ENCODE measurements at places on chromosomes 4 and X. TPM values are rescaled to one million over a fixed set of nuclear protein-coding genes. Genes with fewer than 3 reads are reported as not detected.

- peak; percentile 63 for DNase-seq
- H3K36me3 ChIP-seq = no peaks in the 10 kb centered on the region
- H3K27me3 ChIP-seq = no peaks in the 10 kb centered on the region
- H3K4me1 ChIP-seq = peaks cover 13% of the 10 kb centered on the region
- no peak overlapping the region for H3K27ac ChIP-seq
Observed at GRCh38 chr4:110484029-110484428, 8.1 kb downstream of the ENPEP start.

DNA sequence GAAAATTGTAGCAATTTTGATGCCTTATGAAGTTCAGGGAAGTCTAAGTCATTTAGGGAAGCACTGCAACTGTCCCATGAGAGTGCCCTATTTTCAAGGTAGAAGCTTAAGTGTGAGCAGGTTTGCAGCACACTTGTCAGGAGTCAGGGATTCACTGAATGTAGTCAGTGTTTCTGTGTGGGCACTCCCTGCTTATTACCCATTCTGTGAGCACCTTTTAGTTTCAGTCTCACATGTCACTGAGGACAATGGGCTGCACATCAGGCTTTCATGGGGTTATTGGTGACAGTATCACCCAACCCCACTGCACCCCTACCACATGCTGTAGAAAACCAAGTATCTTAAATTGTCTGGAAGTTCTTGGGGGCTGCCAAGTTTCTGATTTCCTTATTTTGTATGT, 2.9 kb upstream of the CCNG2 start:
- no peak overlapping the region for H3K4me3 ChIP-seq
- H3K36me3 ChIP-seq = no peaks in the 10 kb centered on the region
- no peaks in the 10 kb centered on the region for H3K27me3 ChIP-seq
- peaks cover 35% of the 10 kb centered on the region for H3K4me1 ChIP-seq
- DNase-seq = no peak

DNA sequence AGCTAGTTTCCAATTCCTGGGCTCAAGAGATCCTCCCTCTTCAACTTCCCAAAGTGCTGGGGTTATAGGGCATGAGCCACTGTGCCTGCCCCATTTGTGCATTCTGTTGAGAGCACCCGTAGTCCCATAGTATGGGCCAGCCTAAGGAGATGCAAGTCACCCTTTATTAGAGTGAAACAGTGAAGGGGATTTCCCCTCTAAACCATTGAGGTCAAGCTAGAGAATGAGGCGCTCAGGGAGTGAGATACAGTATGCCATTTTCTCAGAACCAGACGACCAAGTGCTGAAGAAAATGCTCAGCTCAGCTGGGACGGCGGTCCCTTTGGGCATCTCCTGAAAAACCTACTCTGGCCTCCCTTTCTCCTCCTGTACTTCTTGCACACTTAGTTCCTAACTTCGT, 18.7 kb downstream of the RNF4 start:
- peak overlapping the region; percentile 22 for H3K27ac ChIP-seq
- no peak overlapping the region for H3K4me3 ChIP-seq
- peaks cover 23% of the 10 kb centered on the region for H3K36me3 ChIP-seq
- H3K27me3 ChIP-seq = no peaks in the 10 kb centered on the region
- peaks cover 57% of the 10 kb centered on the region for H3K4me1 ChIP-seq

DNA sequence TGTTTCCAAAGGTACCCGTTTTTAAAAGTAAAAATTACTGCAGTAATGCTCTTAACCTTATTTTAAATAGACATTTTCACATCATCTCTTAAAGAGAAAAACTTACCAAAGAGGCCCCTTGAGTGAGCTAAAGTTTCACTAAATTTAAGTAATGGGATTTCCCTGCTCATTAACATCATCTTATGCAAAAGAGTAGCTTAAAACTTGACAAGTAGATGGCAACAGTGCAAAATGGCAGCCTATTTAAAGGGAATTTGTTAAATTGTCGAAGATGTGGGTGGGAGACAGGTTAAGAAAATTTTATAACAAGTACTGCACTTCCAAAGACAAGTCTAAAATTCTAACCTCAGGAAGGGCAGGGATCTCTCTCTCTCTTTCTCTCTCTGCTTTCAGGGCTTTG, 271.7 kb upstream of the LDB2 start:
- DNase-seq = no peak
- no peak overlapping the region for H3K27ac ChIP-seq
- H3K36me3 ChIP-seq = no peaks in the 10 kb centered on the region
- H3K4me1 ChIP-seq = no peaks in the 10 kb centered on the region
- no peaks in the 10 kb centered on the region for H3K27me3 ChIP-seq

GRCh38 chr4:112889619-112890527, 159.6 kb upstream of the ANK2 start:
- peaks cover 4% of the 10 kb centered on the region for H3K4me1 ChIP-seq
- H3K27me3 ChIP-seq = no peaks in the 10 kb centered on the region
- H3K4me3 ChIP-seq = peak overlapping the region; percentile 42
- DNase-seq = peak; percentile 23
- H3K36me3 ChIP-seq = no peaks in the 10 kb centered on the region

- no peaks in the 10 kb centered on the region for H3K27me3 ChIP-seq
- no peak for DNase-seq
- no peak overlapping the region for H3K4me3 ChIP-seq
- no peaks in the 10 kb centered on the region for H3K36me3 ChIP-seq
Observed at GRCh38 chrX:39551762-39552161, 546.0 kb downstream of the BCOR start.

DNA sequence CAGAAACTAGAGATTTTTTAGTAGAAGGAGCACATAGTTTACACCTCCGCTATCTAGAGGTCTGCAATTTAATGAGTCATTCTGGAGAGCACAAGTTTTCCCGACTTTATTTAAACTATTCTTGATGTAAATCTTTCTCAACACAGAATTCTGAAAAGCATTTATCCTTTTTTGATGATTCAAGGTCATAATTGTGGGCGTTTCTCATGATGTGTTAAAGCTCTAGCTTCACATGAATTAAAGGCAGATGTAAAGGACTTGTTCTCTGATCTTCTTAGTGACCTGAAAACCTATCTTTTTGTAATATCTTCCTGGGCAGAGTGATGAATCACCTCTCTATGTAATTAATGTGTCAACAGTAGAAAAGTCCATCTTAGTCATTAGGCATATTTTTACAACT, 128.8 kb downstream of the COMMD8 start:
- DNase-seq = no peak
- no peaks in the 10 kb centered on the region for H3K4me1 ChIP-seq
- no peaks in the 10 kb centered on the region for H3K36me3 ChIP-seq
- H3K27me3 ChIP-seq = no peaks in the 10 kb centered on the region
- H3K4me3 ChIP-seq = no peak overlapping the region

GRCh38 chrX:15559227-15559626, 41.5 kb downstream of the ACE2 start:
- H3K4me3 ChIP-seq = no peak overlapping the region
- no peaks in the 10 kb centered on the region for H3K36me3 ChIP-seq
- no peaks in the 10 kb centered on the region for H3K27me3 ChIP-seq
- no peaks in the 10 kb centered on the region for H3K4me1 ChIP-seq
- no peak overlapping the region for H3K27ac ChIP-seq

DNA sequence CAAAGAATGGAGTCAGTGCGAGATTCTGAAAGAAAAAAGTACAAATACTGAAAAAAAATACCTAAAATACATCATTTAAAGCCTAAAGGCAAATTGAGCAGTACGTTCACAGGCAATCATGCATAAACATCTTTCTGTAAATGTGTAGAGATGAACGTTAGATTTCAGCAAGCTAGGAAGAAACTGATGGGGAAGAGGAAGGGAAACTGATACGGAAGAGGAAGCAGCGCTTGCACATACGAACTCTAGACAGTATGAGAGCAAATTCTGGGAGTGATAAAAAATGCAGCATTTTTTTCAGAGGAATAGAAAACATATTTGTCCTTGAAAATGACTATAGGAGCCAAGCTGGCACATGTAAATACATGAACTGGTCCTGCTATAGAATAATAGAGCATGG, 9.4 kb downstream of the ANKRD50 start:
- H3K4me1 ChIP-seq = no peaks in the 10 kb centered on the region
- no peak overlapping the region for H3K4me3 ChIP-seq
- no peak for DNase-seq

DNA sequence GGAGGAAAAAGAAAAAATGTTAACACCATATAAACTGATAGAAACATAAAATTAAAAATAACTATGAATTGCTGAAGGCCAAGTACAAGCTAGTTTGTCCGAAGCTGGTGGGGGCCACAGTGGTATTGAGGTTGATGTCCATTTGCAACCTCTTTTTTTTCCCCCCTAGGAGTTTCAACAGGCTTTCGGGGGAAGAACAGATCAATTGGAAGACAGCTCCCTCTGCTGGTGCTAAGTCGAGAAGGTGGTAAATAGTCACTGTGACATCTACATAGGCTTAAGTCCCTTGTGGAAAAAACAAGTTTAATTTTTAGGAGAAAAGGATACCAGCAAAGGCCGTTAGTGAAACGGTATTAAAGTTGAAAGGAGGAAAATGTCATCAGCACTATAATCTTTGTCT, 115.7 kb upstream of the ZXDA start:
- no peak for DNase-seq
- H3K27me3 ChIP-seq = no peaks in the 10 kb centered on the region
- H3K36me3 ChIP-seq = no peaks in the 10 kb centered on the region

- H3K27ac ChIP-seq = no peak overlapping the region
- H3K4me3 ChIP-seq = no peak overlapping the region
- no peak for DNase-seq
- no peaks in the 10 kb centered on the region for H3K4me1 ChIP-seq
- no peaks in the 10 kb centered on the region for H3K36me3 ChIP-seq
Observed at GRCh38 chr4:5144384-5144783, 93.1 kb downstream of the STK32B start.

DNA sequence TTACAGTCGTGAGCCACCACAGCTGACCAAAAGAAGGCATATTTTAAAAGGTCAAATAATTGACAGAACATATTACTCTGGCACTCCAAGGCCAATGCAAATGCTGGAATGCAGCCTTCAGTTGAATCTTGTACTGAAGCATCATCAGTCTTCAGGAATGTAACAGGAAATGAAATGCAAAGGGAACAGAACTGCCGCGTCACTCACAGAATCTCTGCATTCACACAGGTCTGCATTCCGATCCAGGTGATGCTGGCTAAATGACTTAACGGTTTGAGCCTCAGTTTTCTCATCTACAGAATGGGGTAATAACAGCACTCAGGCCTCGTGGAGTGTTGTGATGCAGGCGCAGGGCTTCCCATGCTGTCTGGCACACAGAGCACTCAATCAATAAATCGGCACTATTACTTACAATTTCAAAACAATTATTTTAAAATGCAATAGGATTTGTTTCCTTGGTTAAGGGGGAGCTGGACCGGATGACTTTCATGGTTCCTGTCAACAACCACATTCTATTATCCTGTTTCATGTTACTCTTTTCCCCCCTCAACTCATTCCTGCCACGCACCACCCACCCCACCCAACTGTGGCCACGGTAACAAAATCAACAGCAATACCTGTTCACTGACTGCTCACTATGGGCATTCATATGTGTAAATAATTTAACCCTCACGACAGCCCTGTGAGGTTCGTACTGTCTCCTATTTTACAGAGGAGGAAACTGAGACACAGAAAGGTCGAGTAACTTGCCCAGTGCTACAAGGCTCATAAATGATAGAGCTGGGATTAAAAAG, 32.4 kb downstream of the IGFBP7 start:
- no peaks in the 10 kb centered on the region for H3K27me3 ChIP-seq
- H3K27ac ChIP-seq = no peak overlapping the region
- no peak overlapping the region for H3K4me3 ChIP-seq
- DNase-seq = no peak
- no peaks in the 10 kb centered on the region for H3K36me3 ChIP-seq

DNA sequence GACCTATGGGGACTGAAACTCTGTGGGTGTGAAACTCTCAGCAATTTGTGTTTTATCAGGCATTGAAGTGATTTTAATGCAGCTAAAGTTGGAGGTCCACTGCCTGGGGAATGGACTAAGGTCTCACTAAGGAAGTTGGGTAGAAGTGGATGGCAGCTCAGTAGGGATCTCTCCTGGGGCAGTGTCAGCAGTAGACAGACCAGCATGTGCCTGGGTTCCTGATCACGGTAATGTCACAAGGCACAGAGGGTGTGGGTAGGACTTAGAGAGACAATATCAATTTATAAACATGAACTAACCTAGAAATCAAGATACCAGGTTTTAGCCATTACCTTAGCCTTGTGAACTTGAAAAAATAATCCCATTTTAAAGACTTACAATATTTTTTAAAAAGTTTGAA, 380.3 kb upstream of the LCORL start:
- DNase-seq = no peak
- no peak overlapping the region for H3K27ac ChIP-seq
- H3K4me3 ChIP-seq = no peak overlapping the region

GRCh38 chr4:141860974-141861373, 224.6 kb downstream of the IL15 start:
- no peak for DNase-seq
- H3K27ac ChIP-seq = no peak overlapping the region
- H3K36me3 ChIP-seq = no peaks in the 10 kb centered on the region
- H3K4me3 ChIP-seq = no peak overlapping the region
- H3K27me3 ChIP-seq = no peaks in the 10 kb centered on the region

The XK gene
- not detected for total RNA-seq

The HAND2 gene
- not detected for total RNA-seq

The FGFRL1 gene
- total RNA-seq = 1.1 TPM

The PCSK1N gene
- total RNA-seq = not detected

The CHRDL1 gene
- 0.44 TPM for total RNA-seq

The NIPAL1 gene
- 8.7 TPM for total RNA-seq

The IL2RG gene
- 155 TPM for total RNA-seq

The GLOD5 gene
- not detected for total RNA-seq

The SYTL4 gene
- total RNA-seq = not detected

The BTK gene
- 96.3 TPM for total RNA-seq

All from GM12878 (cell line).